Activated T-helper 1 cell treated with anti-CD3 and anti-CD28 coated beads, Interleukin-12 subunit alpha, Interleukin-12 subunit beta, Interleukin-2, Interleukin-4 antibody, amounts not matched to agents 30 ng/mL and 10 ng/mL and 1 ng/mL, durations not matched to agents 14 hours and 24 hours and 36 hours (primary cell): ENCODE measurements at places on chromosomes 3 and 15. TPM values are rescaled to one million over a fixed set of nuclear protein-coding genes. Genes with fewer than 3 reads are reported as not detected.

Gene OR5K2
- not detected in 2 replicates for total RNA-seq

Gene ALG1L2
- not detected in 2 replicates for total RNA-seq

DNA sequence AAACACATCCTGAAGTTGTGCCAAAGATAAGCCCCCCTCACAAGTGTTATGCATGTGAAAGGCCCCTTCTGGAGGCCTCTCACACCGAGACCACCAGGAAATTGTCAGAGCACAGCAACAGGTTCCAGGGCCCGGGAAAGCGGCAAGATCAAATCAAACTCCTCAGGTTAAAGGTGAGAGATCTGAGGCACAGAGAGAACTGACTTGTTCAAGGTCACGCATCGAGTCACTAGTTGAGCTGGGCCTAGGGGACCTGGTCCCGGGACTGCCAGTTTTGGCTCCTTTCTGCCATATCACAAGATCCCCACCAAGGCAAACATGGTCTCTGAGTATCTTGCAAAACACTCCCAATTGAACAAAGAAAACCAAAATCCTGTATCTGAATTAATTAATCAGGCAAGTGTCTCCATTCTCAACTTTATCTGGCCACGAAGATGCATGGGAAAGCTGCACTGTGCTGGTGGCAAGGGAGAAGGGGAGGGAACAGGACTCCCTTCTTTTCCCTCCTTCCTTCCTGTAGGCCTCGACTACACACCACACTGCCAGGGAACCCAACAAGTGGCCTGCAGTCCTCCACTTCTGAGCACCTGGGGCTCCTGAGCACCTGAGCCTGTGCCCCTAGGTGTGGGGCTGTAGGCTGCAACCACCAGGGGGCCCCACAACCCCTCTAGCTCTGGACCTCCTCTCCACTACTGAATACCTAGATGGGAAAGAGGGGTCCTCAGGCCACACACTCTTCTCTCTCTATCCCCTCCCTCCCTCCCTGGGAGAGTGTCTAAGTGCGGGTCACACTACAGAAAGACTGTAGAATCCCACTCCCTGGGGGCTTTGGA, 37.3 kb downstream of the ANP32A start:
- H3K36me3 ChIP-seq, result peaks cover 59% of the 10 kb centered on the region
- DNase-seq, result peak; percentile 31
- H3K4me3 ChIP-seq, result no peak overlapping the region
- H3K27me3 ChIP-seq, result no peaks in the 10 kb centered on the region

DNA sequence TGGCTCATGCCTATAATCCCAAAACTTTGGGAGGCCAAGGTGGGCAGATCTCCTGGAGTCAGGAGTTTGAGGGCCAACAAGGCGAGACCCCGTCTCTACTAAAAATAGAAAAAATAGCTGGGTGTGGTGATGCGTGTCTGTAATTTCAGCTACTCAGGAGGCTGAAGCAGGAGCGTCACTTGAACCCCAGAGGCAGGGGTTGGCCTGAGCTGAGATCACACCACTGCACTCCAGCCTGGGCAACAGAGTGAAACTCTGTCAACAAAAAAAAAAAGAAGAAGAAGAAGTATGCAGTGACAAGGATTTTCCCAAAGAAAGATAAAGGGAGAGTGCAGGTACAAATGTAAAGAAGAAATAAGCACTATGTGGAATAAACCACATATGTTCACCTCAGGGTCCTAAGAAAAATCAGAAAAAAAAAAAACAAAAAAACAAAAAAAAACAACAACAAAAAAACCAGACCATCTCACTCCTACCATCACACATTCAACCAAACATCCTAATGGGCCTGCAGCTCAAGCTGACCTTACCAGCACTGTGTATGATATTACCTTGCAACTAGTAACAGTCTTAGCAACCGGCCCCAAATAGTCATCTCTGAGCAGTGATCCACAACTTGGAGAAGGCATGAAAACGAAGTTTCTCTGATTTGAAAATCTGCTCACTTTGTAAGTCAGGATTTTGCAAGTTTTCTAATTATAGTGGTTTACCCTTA, 296.7 kb upstream of the PROK2 start:
- H3K4me3 ChIP-seq, result no peak overlapping the region
- no peak overlapping the region for H3K27ac ChIP-seq

GRCh38 chr3:8987645-8988383, 24.5 kb upstream of the RAD18 start:
- no peaks in the 10 kb centered on the region for H3K4me1 ChIP-seq
- DNase-seq, result peak; percentile 38
- no peak overlapping the region for H3K27ac ChIP-seq
- H3K4me3 ChIP-seq, result no peak overlapping the region
- no peaks in the 10 kb centered on the region for H3K36me3 ChIP-seq
- H3K27me3 ChIP-seq, result peaks cover 3% of the 10 kb centered on the region

- H3K27ac ChIP-seq, result no peak overlapping the region
- peaks cover 3% of the 10 kb centered on the region for H3K27me3 ChIP-seq
- H3K4me1 ChIP-seq, result no peaks in the 10 kb centered on the region
These were observed 319.2 kb downstream of the SLC9A9 start for GRCh38 chr3:143529018-143529478.
